ENCODE measurements at places on chromosomes 3 and 15.
A peak's percentile ranks its signal among the peaks of the same experiment; 100 is the strongest.

DNA sequence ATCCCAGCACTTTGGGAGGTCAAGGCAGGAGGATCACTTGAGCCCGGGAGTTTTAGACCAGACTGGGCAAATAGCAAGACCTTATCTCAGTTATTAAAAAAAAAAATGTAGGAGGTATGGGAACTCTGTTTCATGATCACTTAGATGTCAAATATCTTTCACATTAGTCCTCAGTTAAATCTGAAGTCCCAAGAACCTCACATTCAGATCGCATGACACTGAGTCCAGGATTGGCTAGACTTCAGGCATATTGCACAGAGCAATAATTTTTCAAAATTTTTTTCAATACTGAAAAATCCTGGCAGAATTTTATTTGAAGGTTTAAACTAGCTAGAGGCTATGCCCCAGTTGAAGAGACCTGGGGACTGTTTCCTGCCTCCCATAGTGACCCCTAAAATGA is 56.3 kb upstream of the ZNF148 start:
- no peak for DNase-seq

DNA sequence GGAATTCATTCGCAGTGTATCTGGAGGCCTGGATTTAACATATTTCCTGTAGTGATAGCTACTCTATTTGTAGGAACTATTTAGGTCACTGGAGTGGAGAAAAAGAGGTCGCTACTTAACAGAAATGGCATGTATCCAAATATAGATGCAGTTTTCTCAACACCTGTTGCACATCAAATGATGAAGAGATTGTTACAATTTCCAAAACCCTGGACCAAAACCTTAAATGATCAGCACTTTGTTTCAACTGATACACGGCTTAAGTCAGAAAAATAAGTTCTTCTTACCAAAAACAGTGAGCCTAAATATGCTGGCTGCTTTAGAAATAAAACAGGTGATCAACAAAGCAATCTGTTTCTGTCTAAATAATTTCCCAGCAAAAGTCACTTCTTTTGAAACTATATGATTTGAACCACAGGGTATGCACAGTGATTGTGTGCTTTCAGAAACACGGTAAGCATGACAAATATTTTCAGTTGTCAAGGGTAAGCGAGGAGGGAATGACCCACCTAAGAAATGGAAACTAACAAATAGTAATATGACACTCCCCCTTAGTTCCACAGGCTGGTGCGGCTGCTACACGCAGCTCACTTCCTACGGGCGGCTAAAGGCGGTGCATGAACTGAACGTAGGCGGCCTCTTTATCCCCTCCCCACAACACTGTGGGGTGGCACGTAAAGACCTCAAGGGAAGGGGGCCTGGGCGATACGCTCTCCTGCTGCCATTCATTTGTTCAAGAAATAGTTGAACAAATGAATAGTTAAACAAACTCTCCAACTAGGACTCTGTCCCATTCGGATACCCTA is 1.1 kb downstream of the EHD4 start:
- DNase-seq = peak; percentile 38

DNA sequence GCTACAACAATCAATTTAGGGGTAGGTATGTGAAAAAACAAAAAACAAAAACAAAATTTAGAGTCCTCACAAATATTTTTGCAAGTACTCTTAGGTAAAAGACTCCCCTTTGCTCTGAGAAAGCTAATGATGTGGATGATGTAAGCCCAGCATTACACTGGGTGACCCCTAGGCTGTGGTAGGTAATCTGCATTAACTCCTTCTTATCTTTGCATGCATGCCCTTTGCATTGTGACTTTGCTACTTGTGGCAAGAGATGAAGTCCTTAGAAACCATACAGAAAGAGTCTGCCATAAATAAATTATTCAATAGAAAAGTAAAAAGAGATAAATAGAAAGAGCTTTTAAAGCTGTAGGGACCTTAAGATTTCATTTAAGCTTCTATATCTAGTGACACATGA is 159.7 kb upstream of the MBNL1 start:
- DNase-seq = no peak

- no peak for DNase-seq
These were observed 532.8 kb downstream of the PLOD2 start for GRCh38 chr3:145628211-145628610.

DNA sequence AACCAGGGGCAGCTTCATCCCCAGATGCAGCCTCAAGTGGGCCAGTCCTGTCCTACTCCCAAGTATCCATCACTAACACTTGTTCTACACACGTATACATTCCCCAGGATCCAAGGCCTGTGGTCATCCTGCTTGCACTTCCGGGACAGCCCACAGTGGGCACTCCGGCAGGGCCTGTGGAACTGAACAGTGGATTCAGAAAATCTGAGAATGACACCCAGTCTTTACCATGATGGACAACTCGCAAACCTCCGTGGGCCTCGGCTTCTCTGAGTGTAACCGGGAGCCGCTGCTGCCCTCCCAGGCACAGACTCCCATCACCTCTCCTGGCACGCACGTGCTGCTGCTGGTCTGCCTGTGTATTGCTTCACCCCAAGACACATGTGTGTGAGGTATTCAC is 59.6 kb downstream of the ATP10A start:
- no peak for DNase-seq

- DNase-seq = no peak
These were observed 41.9 kb downstream of the MEX3B start for GRCh38 chr15:82003916-82004315.

DNA sequence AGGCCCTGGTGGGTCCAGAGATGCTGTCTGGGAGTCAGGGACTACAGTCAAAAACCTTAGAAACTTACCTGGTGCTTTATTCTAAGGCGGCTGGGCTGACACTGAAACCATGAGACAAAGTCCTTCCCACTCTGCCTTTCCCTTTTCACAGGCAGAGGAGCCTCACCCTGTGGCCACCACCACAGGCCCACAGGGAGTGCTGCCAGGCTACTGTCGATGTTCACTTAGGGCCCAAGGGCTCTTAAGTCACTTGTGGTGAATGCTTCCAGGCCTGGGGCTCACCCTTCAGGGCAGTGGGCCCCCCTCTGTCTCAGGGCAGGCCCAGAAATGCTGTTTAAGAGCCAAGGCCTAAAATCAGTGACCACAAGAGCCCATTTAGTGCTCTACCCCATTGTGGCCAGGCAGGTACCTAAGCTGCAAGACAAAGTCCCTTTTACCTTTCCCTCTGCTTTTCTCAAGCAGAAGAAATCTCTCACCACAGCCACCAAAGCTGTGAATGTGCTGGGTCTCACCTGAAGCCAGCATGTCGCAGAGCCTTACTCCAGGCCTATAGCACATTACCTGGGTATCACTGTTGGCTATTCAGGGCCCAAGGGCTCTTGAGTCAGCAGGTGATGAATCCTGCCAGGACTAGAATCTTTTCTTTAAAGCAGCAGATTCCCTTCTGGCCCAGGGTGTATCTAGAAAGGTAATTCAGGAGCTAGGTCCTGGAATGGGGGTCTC is 39.5 kb upstream of the GOLGA6B start:
- DNase-seq = no peak

GRCh38 chr3:71195492-71195891 is 388.0 kb downstream of the FOXP1 start:
- peak; percentile 85 for DNase-seq

- DNase-seq = no peak
These were observed 818.5 kb downstream of the TBL1XR1 start for GRCh38 chr3:176378789-176379188.

Data from NCI-H2081 (cell line).